ENCODE measurements at places on chromosomes 6 and 20.

- no peak for DNase-seq
Observed at GRCh38 chr6:107290491-107290890, 168.9 kb downstream of the PDSS2 start.

GRCh38 chr6:17878734-17879133 lies 108.7 kb downstream of the KIF13A start:
- no peak for DNase-seq

DNA sequence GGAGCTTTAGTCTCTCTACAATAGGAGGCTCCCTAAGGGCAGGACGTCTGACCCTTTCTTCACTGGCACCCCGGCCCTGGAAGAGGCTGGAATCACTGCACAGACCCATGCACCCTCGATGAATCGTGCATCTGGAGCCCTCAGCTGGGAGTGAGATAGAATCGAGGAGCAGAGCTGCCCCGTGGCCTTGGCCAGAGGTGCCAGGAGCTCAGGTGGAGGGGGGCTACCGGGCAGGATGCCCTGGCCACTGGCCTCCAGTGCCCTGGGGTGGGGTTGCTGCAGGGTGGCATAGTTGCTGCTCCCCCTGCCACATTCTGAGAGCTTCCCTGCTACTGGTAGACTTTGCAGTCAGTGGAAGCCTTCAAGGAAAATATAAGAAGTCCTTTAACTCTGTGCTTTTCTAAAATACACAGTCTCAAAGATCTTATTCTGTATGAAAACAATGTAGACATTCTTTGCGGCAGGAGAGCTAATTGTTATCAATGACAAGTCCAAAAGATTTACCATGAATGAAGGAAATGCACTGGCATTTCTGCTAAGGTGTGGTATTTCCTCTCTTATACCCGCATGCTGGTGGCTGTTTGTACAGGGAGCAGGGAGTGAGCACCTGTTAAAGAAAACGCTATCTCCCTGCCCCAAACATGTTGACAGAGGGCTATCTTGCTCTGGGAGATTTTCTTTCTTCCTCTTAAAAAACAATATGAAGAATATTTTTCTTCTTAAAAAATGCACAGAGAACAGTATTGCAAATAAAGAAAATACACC lies 122.8 kb downstream of the C6orf118 start:
- no peak for DNase-seq

- no peak for DNase-seq
Observed at GRCh38 chr20:46954490-46955038, 59.9 kb downstream of the EYA2 start.

GRCh38 chr6:113920663-113921267 lies 50.2 kb downstream of the HDAC2 start:
- DNase-seq: no peak

DNA sequence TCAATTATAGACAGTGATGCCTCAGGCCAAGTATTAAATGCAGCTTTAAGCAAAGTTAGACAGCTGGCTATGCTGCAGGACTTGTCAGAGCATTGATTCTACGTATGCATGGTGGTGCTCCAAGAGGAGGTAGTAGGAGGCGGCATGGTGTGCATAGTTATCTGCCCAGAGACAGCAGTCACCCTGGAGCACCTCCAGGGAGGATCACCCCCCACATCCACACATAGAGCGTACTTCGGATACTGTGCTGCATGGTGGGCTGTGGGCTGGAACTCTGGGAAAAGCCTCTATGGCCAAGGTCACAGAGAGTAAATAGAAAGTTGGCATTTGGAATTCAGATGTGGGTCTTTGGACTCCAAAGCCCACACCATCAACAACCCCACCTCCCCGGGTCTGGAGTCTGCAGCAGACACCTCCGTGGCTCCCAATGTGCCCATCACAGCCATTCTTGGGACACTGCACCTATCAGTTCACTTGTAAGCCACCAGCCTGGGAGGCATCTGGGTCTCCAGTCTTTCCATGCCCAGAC lies 64.5 kb upstream of the STX16 start:
- no peak for DNase-seq

DNA sequence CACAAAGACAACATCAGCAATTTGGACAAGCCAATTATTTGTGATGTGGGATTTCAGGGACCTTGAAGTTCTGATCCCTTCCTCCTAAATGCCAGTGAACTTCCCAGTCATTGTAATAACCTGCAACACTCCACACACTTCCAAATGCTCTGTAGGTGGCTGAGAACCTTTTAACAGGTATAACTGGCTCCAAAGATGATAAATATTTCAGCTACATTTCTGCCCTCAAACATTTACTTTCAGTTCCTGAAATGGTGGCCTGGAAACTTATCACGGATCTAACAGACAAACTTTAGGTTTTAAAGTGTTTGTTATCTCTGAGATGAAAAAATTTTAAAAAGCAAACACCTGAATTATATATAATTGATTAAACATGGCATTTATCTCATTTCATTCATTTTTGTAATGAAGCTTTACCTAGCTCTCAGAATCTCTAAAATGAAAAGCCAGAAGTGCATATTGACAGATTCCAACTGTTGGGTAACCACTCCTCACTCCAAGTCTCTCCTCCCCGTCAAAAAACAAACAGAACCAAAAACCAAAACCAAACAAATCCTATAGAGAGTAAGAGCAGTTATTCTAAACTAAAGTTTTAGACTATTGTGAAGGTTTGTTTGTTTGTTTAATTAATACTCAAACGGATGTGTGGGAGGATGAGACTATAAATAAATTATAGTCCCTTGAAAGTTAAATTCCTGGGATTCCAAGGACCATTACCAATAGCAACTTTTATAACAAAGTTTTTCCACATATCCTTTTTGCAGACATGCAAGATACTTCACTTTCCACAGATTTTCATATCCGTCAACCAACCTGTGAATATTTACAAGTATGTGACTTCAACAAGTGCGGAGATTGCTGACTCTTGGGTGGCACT lies 12.4 kb upstream of the KIAA0408 start:
- no peak for DNase-seq

GRCh38 chr6:128284128-128284527 lies 236.3 kb downstream of the PTPRK start:
- DNase-seq: no peak

All from stimulated activated CD4-positive, alpha-beta T cell treated with anti-CD3 and anti-CD28 coated beads, Interleukin-15, amount 100 ng/mL, for 1 hour (primary cell).